ENCODE measurements at places on chromosomes 12 and 14.

- peak; percentile 66 for DNase-seq
Observed at GRCh38 chr12:93751864-93752610, 74.9 kb downstream of the CRADD start.

- no peak for DNase-seq
Observed at GRCh38 chr12:120680165-120680738, 6.7 kb upstream of the MLEC start.

GRCh38 chr14:22412926-22413411 is 176.1 kb downstream of the DAD1 start:
- DNase-seq: peak; percentile 50

DNA sequence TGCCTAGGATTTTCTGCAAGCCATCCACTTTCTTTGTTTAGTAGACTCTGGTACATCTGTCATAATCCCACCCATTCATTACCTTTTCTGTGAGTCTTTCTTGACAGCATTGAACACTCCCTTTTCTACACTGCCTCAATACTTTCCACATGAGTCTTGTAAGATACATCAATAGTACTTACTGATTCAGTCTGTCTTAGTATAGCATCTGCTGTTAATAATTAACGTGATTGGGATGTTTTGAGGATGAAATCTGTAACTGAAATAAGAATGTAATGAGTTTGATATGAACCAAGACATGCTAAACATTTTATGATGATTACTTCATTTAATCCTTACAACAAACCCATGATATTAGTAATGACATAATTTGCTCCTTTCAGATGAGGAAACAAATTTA is 196.2 kb upstream of the FOXG1 start:
- DNase-seq: peak; percentile 70

DNA sequence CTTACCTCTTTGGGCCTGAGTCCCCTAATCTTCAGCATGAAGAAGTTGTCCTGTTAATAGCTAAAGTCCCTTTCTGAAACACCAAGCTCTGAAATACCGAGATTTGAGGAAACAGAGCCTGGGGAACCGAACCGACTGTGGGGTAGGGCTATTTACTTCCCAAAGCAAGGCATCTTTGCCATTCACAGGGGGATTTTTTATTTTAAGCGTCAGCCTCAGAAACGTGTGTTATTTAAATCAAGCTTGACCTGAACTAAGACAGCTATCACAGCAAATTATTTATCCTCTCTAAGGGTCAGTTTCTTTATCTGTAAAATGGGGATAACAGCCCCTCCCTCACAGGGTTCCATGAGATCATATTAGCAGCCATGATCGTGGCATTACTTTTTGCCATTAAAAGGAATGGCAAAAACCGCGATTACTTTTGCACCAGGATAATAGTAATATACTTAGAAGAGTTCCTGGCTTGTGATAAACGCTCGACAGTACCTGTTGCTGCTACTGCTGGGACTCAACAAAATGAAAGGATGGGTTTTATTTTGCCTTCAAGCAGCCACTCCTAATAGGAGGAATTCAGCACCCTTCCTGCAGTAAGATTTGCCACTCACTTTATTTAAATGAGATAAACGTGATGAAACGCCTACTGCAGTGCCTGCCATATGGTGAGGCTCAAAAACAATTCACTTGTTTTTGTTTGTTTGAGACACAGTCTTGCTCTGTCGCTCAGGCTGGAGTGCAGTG is 1.3 kb upstream of the CORO1C start:
- DNase-seq: no peak

- no peak for DNase-seq
Observed at GRCh38 chr12:13199592-13199991, 3.1 kb downstream of the EMP1 start.

- peak; percentile 85 for DNase-seq
Observed at GRCh38 chr12:124684971-124685688, 117.7 kb upstream of the NCOR2 start.

- DNase-seq: no peak
Observed at GRCh38 chr12:111838353-111838752, 3.7 kb upstream of the MAPKAPK5 start.

All from fibroblast of skin of right biceps (primary cell).